GM20000 (cell line): ENCODE measurements at places on chromosomes 1 and 21.

DNA sequence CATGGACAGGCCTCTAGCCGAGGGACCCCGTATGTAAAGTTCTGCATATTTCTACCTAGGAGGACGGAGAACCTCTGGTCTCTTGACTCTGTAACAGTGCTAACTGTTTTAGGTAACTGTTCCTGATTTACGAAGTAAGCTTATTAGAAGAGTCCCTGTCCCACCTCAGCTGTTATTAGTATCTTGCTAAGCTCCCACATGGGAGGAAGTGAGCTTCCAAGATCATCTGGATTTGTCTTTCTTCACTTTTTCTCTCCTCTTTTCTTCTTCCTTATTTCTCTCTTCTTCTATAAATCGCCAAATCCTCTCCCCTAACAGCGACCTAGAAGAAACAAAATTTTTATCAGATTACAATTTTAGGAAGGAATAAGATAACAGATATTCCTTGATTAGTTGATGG lies 4.4 kb downstream of the CD53 start:
- no peak for DNase-seq

DNA sequence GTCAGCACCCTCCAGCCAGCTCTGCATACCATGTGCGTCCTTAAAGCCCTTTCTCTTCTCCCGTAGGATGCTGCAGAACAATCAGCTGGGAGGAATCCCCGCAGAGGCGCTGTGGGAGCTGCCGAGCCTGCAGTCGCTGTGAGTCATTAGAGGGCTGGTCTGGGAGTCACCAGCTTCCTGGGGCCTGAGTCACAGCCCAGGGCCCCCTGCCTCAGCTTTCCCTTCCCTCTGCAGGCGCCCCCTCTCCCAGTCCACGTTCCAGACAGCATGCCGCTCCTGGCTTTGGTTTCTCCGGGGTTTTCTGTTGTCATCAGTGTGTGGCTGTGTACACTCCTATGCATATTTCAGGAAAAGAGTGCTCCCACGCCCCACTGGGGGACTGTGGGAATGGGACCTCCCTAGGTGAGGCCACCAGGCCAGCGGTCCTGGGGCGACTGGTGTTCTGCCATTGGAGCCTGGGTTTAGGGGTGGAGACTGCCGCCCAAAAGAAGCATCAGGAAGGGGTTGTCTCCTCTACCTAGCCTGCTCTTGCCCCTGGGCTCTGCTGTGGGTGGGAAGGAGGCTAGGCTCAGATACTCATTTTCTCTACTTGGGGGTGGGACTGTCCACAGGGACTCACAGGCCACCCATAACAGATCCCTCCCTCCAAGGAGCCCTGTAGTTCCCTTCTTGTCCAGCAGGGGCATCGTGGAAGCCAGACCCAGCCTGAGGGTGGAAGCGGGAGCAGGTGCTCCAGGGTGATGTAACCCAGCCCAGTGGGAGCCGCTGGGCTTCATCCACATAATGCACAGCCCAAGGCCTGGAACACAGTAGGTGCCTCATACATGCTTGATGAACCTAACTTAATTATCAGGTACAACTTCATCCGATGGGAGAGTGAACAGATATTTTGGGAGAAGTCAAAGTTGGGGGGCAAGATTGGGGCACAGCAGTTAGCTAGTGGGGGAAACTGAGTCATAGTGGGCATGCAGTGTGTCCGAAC lies 42.5 kb downstream of the LGR6 start:
- peak; percentile 83 for DNase-seq

DNA sequence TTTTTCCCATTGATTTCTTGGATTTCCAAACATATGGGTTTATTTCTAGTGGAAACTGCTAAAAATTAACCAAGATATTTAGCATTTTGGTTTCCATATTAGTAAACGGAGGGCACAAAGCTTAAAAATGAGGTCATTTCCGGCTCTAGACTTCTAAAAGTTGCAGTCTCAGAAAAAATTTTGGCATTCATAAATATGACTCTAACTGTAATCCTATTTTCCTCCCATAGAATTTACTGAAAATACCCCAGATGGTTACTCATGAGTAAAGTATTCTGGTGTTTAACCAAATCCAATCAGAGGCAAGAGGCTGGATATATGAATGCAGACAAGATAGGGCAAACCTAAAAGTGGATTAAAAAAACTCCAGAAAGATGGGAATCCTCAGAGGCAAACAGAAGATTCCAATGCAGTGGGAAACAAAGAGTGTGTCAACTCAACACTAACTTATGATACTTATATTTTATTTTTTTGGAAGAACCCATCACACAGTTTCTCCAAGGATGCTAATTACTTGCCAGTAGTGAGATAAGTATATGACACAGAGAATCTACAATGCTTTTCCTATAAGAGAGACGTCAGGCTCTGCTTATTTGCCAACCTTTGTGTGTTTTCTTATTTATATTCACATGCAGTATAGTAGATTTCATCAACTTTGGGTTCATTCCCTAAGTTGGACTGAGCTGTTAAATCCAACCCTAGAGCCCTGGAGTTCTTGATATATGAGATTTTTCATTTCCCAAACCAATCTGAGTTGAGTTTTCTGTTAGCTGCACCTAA lies 90.1 kb upstream of the BCL10 start:
- no peak for DNase-seq

- DNase-seq, result peak; percentile 91
These were observed 11.6 kb downstream of the SCNN1D start for GRCh38 chr1:1291548-1292441.

GRCh38 chr1:232471250-232471649 lies 158.7 kb downstream of the SIPA1L2 start:
- no peak for DNase-seq

- DNase-seq, result peak; percentile 45
These were observed 5.8 kb downstream of the TTC13 start for GRCh38 chr1:230972855-230973271.

DNA sequence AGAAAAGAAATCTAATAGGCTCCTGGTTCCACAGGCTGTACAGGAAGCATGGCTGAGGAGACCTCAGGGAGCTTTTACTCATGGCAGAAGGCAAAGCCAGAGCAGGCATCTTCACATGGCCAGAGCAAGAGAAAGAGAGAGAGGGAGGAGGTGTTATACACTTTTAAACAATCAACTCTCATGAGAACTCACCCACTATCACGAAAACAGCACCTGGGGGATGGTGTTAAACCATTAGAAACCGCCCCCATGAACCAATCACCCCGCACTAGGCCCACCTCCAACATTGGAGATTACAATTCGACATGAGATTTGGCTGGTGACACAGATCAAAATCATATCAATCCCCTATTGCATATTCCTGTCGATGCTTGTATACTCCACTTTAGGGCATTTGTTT lies 93.5 kb downstream of the MRPL39 start:
- no peak for DNase-seq

GRCh38 chr1:203325026-203325417 lies 19.7 kb downstream of the BTG2 start:
- peak; percentile 83 for DNase-seq

DNA sequence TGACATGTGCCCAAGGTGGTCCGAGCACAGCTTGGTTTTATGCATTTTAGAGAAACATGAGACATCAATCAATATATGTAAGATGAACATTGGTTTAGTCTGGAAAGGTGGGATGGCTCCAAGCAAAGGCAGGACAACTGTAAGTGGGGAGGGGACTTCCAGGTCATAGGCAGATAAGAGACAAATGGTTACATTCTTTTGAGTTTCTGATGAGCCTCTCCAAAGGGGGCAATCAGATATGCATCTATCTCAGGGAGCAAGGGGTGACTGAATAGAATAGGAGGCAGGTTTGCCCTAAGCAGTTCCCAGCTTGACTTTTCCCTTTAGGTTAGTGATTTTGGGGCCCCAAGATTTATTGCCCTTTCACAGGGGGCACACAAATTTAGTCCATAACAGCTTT lies 94.2 kb upstream of the COA6 start:
- DNase-seq, result no peak

DNA sequence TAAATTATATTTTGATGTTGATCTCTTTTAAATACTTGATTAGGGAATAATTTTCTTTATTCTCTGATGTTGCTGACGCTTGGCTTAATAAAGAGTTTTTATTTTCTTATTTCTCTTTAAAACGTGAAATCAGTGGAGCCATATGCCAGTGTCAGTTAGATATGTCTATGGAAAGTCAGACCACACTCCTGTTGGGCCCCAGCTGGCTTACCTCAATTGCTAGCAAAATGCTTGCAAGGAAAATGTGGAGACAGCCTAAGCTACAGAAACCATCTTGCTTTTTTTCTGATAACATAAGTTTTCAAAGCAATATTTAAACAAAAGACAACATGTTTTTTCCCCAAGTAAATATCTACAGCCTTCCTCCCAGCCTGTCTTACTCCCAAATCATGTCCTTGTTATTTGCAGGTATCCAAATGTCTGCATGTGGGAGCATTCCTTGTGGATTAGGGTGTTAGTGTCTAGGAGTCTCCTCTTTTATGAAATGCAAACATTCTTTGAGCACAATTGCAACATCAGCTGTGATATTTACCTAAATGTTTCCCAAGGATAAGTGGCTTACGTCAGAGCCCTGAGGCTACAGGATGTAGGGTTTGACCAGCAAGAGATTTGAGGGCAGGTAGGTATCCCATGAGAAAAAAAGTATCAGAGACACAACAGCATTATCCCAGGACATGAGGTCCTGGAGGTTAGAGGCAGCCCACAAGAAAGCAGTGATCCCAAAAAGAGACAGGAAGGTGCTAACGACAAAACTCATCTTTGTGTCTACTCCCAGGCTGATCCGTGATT lies 117.2 kb upstream of the KCNJ15 start:
- no peak for DNase-seq

DNA sequence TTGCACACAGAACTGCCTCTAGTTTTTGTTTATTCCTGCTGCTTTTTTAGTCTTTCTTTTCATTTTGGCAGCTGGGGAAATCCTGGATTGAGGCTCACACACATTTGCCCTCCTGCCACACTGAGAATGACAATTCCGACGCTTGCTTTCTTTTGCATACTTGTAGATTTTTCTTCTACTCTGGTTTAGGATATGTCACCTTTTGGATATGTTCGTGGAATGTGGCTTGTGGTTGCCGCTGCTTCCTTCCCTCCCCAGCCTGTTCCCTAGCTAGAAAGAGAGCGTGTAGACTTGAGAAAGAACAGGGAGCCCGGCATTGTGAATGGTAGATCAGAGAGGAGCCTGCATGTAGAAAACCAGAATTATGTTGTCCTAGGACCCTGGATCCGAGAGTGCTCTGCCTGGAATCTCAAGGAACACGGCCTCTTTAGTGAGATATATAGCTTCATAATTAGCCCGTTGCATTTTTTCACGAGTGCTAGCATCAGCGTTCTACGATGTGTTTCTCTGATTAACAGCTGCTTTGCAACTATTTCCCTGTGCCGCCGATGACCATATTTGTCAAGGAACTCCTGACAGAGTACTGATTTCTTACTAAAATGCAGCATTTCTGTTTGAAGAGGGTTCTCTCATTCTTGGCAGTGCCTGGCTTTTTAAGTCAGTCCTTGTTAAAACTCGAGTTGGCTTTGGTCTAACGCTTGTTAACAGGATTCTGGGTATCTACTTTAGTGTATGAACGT lies 56.2 kb downstream of the PEX14 start:
- no peak for DNase-seq

- no peak for DNase-seq
These were observed 114.8 kb upstream of the DPYD start for GRCh38 chr1:98035602-98036002.

DNA sequence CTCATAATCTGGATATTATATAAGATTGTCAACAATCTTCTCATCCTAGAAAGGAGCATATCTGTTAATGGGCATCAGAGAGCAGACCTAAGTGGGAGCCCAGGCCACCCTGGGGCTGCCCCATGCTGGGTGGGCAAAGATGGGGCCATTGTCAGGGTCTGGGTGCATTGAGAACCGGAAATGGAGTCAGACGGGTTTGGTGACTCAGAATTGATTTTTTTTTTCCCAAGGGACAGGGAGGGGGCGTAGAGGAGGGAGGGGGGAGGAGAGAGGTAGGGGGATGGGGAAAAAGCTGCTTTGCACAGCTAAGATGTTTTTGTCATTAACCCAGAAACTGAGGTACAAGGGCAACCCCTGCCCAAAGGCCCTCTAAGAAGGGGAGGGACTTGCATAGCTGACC lies 1.3 kb downstream of the ATXN7L2 start:
- no peak for DNase-seq

DNA sequence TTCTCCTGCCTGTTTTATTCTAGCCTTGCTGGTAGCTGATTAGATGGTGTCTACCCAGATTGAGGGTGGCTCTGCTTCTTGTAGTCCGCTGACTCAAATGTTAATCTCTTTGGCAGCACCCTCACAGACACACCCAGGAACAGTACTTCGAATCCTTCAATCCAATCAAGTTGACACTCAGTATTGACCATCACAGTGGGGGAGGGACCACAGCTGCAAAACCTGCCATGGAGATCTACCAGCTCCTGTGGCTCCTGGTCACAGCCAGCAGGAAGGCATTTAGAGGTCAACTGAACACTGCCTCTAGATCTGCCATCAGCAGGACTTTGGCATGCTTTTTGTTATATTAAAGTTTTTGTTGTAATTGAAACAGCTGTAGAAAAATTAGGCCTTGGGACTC lies 146.9 kb downstream of the RWDD3 start:
- DNase-seq, result no peak

- no peak for DNase-seq
These were observed 486.4 kb downstream of the PLPP3 start for GRCh38 chr1:56092684-56093570.

DNA sequence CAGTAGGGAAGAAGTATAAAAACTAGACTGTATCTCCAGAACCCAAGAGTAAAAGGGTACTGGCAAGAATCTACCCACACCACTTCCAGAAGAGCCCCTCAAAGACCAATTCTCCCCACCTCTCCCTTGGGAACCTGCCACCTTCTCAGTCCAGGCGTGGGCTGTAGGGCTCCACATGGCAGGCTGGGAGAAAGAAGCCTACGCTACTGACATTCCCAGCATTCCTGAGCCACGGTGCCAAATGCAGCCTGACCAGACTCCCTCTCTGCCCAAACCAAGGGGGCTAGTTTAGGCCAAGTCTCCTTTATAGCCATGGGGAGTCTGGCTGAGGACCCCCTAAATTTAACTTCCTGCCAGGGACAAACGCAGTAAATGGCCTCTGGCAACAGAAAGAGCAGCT lies 2.0 kb downstream of the UBE2Q1 start:
- DNase-seq, result no peak

GRCh38 chr1:91226741-91227140 lies 177.9 kb downstream of the HFM1 start:
- DNase-seq, result no peak

- no peak for DNase-seq
These were observed 118.1 kb upstream of the SGIP1 start for GRCh38 chr1:66415866-66416265.

GRCh38 chr1:207993477-207994445 lies 82.8 kb upstream of the CD34 start:
- no peak for DNase-seq
